ENCODE measurements at places on chromosomes 7 and 10. TPM values are rescaled to one million over a fixed set of nuclear protein-coding genes. Genes with fewer than 3 reads are reported as not detected.

PILRA gene
- not detected for total RNA-seq

INHBA gene
- total RNA-seq: 186 TPM

NODAL gene
- not detected for total RNA-seq

ZNF467 gene
- total RNA-seq: 0.72 TPM

HPS1 gene
- total RNA-seq: 40.4 TPM
